ENCODE measurements at places on chromosomes 3 and 15.

DNA sequence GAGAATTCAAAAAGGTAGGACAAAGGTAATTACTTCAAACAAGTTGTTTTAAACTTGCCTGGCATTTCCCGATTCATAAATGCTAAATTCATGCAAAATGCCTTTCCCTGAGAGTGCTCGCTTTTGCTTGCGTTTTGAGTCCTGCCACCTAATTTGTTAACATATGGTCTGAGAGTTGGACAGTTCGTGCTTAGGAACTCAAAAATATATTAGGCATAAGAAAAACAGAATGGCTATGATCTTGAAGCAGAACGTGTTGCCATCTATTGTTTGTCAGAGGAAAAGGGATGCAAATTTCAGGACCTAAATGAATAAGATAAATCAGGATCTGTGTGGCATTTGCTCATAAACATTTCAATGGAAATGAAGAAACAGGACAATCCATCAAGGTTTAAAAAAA, 195.8 kb downstream of the ZMAT3 start:
- no peak for DNase-seq

GRCh38 chr3:65035246-65035645, 347.4 kb upstream of the ADAMTS9 start:
- no peak for DNase-seq

DNA sequence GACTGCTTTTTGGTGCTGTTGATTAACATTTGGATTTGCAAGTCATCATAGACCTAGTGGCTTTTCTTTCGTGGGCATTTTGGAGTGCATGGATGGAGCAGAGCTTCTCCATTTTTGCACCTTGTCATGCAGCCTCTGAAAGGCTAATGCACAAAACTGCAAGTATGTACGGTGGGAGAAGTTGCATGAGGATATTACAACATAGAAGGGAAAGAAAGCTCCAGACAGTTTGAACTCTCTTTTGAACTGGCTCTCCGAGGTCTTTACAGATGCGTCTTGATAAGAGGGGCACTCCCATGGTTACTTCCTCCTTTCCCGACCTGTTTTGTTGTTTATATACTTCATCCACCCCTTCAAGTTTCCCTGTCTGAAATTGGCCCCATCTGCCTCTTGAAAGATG, 147.1 kb upstream of the GBE1 start:
- no peak for DNase-seq

- no peak for DNase-seq
Measured at GRCh38 chr3:8856721-8857120, 87.3 kb upstream of the OXTR start.

DNA sequence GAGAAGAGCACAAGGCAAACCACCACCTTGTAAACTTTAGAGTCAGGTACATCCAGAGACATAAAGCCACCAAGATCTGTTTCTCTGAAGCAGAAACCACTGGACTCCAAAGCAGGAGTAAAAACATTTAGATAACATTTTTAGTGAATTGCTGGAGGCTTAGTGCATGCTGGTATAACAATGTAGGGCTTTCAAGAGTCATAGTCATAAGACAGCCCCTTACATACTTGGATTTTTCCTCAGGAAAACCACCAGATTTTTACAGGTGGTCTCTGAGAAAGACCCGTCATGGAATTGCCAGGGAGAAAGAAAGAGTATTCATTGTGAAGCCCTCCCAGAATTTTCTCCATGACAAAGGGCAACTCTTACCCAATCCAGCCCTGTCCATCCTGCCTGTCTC, 434.5 kb upstream of the NAALADL2 start:
- DNase-seq, result no peak

DNA sequence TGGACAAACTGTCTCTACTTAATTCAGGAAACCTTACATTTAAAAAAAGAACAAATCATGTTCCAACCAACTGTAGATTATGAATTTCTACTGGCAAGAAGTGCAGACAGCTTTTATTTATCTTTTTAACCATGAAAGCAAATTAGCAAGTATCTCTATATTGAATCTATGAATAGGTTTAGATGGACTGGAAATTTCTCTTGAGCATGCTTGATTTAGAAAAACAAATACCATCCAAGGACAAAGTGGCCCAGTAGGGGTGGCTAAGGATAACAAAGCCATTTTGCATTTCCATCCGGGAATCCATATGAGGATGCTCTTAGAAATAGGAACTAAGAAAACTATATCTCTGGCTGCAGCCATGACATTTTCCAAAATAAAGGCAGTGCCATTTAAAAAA, 150.6 kb downstream of the KCNMB2 start:
- no peak for DNase-seq

DNA sequence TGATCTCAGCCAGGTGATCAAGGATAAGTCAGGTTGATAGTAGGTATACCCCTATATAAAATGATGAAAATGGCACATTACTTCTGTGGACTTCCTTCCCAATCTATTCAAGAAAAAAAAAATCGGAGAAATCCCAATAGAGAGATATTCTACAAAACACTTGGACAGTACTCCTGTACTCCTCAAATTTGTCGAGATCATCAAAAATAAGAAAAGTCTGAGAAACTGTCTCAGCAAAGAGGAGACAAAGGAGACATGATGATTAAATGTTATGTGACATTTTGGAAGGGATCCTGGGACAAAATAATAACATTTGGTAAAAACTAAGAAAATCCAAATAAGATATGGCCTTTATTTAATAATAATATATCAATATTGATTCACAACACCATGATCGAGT, 94.6 kb downstream of the DCLK3 start:
- DNase-seq, result no peak

- no peak for DNase-seq
Measured at GRCh38 chr3:108292905-108293328, 3.4 kb upstream of the HHLA2 start.

- no peak for DNase-seq
Measured at GRCh38 chr3:48637305-48637704, 2.0 kb upstream of the SLC26A6 start.

- DNase-seq, result no peak
Measured at GRCh38 chr3:61610316-61610715, 48.9 kb downstream of the PTPRG start.

DNA sequence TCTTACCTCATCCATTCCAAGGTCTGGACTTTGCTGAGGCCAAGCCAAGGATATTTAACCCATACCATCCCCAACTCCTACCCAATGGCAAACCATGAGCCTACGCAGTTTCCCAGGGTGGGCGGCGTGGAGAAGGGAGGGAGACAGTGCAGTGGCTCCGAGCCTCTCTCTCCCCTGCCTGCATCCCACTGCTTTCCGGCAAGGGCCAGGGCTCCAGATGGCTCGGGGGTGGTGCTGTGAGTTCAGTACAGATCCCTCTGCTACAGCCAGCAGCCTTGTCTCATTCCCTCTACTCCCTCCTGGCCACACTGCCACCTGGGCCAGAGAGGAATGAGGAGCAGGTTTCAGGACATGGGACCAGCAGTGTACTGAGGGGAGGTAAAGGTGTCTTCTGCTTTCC, 44.3 kb upstream of the APEH start:
- DNase-seq, result no peak

GRCh38 chr3:13393427-13394360, 26.4 kb downstream of the NUP210 start:
- no peak for DNase-seq

DNA sequence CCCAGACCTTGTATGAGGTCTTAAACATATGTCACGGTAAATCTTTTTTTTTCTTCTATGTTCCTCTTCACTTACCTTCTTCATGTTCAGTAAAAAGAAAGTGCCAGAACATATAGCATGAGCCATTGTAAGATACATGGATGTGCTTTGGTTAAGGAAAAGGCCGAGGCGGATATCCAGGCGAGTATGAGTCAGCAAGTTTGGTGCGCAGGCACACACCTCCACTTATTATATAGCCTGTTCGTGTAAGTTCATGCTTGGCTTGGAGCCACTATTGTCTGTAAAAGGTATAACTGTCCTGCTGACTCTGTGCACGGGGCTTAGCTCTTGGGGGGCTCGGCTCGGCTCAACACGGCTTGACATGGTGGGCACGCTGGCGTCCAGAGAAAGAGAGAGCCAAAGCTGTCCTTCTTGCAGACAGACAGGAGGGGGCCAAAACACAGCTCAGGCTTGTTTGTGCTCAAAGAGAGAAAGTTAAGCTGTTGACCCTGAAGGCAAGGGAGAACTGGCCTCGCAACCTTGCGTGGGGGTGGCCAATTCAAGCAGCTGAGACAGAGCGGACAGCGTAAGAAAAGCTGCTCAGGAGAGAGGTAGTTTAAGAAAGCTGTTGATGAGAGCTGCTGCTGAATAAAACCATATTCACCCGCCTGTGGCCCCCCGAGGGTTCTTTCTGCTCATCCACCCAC, 251.2 kb downstream of the SLC9A9 start:
- no peak for DNase-seq

GRCh38 chr3:169563775-169564059, 99.8 kb downstream of the MECOM start:
- no peak for DNase-seq

DNA sequence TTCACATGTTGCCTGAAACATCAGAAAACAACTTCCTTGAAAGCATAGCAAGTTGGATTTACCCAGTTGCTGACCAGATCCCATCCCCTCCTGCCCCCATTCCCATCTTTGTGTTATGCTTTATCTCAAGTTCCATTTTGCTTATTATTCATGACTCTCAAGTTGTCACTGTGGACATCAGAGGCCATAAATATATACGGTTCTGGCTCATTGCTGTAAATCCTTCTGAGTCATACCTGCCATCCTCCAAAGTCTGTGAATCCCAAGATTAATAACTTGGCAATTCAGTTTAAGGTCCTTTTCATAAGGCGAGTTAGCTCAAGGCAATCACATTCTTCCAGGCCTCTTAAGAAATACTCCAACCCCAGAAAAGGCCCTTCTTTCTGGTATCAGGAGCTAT, 126.2 kb upstream of the C2CD4B start:
- no peak for DNase-seq

- no peak for DNase-seq
Measured at GRCh38 chr3:9727041-9727595, 4.4 kb upstream of the BRPF1 start.

DNA sequence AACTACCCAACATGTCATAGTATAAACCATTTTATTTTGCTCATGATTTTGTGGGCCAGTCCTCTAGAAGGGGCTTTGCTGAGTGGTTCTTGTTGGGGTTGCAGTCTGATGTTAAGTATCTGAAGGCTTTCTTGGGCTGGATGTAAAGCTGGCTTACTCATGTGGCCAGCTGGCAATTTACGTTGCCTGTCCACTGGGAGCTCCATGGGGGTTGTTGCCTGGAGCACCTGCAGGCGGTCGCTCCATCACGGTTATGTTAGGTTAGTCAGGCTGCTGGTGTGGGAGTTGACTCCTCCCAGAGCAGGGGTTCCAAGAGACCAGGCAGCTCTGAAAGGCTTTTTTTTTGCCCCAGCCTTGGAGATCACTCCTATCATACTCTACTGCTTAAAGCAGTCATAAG, 98.1 kb downstream of the NR1D2 start:
- DNase-seq, result no peak

DNA sequence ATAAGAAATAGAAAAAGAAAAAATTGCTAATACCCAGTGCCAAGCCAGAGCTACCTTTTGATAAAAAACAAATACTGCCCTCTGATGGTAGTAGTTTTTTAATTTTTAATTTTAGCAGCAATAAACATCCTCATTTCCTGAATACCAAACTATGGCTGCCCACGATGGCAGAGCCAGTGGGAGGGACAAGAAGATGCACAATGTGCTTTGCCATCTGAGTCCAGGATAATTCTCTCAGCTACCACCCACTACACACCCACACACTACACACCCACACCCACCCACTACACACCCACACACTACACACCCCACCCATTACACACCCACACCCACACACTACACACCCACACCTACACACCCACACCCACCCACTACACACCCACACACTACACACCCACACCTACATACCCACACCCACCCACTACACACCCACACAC, 17.8 kb downstream of the CEP19 start:
- no peak for DNase-seq

DNA sequence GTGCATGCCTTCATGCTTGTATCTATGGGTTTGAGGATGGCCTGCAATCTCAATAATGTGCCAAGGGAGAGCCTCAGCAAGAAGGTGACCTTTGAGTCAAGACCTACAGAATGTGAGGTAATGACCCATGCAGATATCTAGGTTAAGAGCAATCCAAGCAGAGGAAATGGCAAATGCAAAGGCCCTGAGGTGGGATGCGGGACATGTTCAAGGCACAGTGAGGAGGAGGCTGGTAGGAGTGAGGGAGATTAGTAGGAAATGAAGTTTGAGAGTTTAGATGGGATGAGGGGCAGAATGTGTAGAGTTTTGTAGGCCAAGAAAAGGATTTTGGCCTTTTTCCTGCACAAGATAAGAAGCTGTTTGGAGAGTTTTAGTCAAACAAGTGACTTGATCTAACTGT, 4.7 kb upstream of the MAP2K5 start:
- no peak for DNase-seq

DNA sequence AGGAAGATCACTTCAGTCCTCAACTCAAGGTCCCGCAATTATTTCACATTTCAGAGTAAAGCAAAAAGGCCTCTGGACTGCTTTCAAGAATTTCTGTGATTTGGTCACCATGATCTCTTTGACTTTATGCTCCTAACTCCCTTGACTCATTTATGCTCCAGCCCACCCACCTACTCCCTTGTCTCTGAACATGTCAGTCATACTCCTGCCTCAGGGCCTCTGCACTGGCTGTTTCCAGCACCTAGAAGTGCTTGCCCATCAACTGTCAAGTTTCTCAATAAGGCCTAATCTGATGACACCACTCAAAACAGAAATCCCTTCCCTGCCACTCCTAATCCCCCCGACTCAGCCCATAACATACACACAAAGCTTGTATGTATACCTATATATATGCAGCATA, 36.1 kb upstream of the CSPG5 start:
- no peak for DNase-seq

GRCh38 chr3:167355446-167355845, 24.7 kb downstream of the ZBBX start:
- DNase-seq, result no peak

GRCh38 chr3:179276743-179277142, 25.8 kb upstream of the KCNMB3 start:
- DNase-seq, result no peak

DNA sequence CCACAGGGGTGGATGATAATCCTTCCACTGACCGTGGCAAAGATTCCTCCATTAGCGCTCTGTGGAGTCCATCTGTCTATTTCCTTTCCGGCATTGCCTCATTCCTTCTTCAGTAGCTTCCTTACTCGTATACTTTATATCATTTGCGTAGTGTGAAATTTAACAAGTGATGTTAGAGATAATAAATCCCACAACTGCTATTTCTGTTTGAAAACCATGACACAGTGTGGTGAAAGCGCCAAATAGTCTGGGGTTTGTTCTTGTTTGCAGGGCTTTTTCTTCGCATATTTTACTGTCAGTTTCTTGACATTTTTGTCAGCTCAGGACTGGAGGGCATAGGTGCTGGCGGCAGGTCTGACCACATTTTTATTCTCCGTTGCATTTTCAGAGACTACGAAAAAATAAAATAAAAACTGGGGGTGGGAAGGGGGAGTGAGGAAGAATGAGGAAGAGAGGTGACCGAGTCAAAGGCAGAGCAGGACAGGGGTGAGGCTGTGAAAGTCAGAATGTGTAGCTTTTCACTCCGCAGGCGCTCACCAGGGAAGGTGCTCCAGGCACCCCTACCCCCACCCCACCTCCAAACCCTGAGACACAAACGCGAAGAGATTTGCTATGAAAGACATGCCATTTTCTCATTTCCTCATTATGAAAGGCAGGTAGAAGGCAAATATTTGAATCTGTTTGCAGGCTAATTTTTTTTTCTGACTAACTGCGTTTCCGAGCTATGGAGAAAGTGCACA, 965.0 kb downstream of the MCTP2 start:
- DNase-seq, result no peak

Measured in skeletal muscle cell (primary cell).